Renal pelvis (tissue), 12 donors: ENCODE measurements at places on chromosomes 4 and X. TPM values are rescaled to one million over a fixed set of nuclear protein-coding genes. Genes with fewer than 3 reads are reported as not detected.

Gene BGN
- 153 TPM for polyA plus RNA-seq

Gene FABP2
- 0.03 TPM for polyA plus RNA-seq

Gene GPC4
- polyA plus RNA-seq = 16.5 TPM

Gene ETDA
- 0.50 TPM for polyA plus RNA-seq

- DNase-seq = no peak
These were observed 68.3 kb downstream of the SLIT2 start for GRCh38 chr4:20319825-20320612.

DNA sequence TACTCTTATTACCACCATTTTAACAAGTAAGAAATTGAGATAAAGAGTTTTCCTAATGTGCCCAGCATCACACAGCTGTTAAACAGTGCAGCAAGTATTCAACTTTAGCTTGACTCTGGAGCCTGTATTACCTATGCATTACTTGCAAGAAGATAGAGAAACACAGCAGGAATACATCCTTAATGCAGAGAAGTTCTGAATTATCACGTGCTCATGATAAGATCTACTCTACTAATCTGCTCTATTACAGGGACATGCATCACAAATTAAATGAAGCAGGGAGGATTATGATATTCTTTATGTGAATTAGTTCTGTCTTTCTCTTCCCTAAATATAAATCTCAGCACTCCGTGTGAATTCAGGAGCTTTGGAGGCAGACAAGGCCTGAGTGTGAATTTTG, 39.0 kb upstream of the PDGFC start:
- DNase-seq = no peak

DNA sequence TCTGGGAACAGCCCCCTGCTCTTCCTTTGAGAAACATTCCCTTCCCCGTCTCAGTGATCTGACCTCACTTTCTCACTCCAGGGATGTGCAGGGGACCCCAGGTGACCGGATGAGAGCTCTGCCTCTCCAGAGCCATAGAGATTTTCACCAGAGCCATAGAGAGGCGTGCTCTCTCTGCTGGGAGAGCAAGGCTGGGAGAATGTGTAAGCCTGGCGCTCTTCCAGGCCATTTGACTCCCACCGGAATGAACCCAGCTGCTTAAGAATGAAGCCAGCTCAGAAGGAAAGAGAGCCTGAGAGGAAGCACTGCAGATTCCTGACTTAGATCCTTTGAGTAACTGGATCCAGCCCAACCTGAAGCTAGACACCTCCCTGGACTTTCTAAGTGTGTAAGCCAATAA, 106.4 kb downstream of the DHX15 start:
- peak; percentile 81 for DNase-seq

DNA sequence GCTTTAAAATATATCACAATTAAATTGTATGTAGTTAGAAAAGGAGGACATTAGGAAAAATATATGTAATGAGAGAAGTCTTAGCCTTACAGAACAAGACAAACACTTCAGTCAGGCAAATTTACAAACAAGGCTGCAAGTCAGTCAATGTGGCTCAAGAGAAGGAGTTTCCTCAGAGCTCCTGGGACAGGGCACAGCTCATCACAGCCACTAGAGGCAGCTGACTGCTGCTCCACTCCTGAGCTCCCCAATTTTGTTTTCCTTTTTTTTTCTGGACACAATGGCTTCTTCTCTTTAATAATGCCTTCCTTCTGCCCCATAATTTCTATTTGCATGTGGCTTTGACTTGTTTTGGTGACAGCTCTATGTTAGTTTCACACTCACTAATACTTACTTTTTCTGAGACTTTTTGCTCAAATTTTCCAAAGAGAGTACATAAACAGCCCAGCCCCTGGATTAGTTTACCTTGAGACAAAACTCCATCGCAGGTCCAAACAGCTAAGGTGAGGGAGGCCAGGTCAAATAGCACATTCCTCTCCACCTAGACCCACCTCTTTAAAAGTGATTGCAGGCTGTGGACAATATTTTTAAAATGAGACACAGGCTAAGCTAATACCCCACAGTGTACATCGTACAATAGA, 850.4 kb upstream of the FRG1 start:
- no peak for DNase-seq

DNA sequence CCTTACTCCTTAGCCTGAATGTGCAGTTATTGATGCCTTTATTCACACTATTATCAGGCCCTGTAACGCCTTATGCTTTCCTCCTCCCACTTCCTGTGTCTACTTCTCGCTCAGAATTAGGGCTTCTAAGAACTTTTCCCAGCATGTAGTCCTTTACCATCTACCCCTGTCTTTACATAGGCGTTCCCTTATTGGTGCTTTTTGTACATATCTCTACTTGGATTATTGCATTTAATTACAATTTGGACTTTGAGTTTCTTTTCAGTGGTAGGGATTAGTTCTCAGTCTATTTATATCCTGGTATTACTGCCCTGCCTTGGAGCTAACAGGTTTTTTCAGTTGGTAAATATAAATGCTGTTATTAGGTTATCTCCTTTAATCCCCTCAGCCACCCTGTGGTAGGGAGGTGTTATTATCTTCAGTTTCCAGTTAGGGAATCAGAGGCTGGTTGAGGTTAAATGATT, 84.0 kb downstream of the RBPJ start:
- DNase-seq = no peak

DNA sequence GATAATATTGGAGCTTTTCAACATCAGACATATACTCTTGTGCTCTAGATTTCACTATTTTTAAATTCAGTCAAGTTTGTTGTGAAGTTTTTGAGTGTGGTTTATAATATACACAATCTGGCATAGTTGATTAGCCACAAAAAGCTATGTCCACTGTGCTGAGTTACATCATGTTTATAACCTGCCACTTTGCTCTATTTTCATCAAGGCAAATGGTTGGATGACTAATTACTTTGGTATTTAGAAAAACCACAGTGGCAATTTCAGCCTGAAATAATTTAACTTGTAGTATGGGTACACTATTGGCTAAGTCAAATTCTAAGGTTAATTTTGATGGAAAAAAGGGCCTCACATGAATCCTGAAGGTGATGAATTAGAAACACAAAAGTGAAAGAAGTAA, 262.6 kb downstream of the C4orf33 start:
- no peak for DNase-seq

- DNase-seq = peak; percentile 80
These were observed at the start of gene LDB2 for GRCh38 chr4:16897991-16898827. Gene LDB2, minus strand, starts transcription at chr4:16898645.

DNA sequence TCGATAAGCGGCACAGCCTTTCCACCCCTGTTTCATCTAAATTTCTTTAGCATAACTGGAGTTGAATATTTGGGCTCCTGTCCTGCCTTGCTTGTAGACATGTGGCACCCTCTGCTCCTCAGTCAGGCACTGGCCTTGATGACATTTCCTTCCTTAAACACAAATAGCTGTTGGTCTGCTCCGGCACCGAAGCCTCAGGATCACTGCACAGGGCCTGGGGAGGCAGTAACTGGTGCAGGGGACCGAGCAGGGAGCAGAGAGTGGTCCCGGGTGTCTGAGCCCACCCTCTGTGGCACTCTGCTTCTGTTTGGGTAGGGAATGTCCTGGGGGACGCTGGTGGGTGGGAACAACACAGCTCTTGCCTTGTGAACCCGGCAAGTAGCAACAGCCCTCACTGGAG, 13.6 kb downstream of the RGS12 start:
- no peak for DNase-seq

- DNase-seq = no peak
These were observed 390.6 kb downstream of the GPM6A start for GRCh38 chr4:175421506-175421905.
